Endothelial cell (in vitro differentiated cells): ENCODE measurements at places on chromosomes 13 and 19. TPM values are rescaled to one million over a fixed set of nuclear protein-coding genes. Genes with fewer than 3 reads are reported as not detected.

Gene KLK11
- total RNA-seq, result not detected

Gene C19orf38
- total RNA-seq, result not detected

Gene CCDC169
- total RNA-seq, result 3.1 TPM

Gene ZNF837
- total RNA-seq, result 4.5 TPM

Gene ELL
- 11.0 TPM for total RNA-seq

Gene CFD
- total RNA-seq, result 0.46 TPM

Gene CPAMD8
- total RNA-seq, result 4.8 TPM

Gene SLITRK6
- 53.1 TPM for total RNA-seq

Gene IZUMO4
- total RNA-seq, result 8.9 TPM

Gene ZNF134
- 37.5 TPM for total RNA-seq

Gene SNRPD2
- total RNA-seq, result 479 TPM

Gene ZNF667
- total RNA-seq, result 3.4 TPM
